ENCODE measurements at places on chromosomes 6 and 20.

GRCh38 chr6:112606656-112607435 lies 259.7 kb downstream of the RFPL4B start:
- no peak for DNase-seq

- DNase-seq: no peak
These were observed 295.6 kb upstream of the PLN start for GRCh38 chr6:118252474-118252873.

DNA sequence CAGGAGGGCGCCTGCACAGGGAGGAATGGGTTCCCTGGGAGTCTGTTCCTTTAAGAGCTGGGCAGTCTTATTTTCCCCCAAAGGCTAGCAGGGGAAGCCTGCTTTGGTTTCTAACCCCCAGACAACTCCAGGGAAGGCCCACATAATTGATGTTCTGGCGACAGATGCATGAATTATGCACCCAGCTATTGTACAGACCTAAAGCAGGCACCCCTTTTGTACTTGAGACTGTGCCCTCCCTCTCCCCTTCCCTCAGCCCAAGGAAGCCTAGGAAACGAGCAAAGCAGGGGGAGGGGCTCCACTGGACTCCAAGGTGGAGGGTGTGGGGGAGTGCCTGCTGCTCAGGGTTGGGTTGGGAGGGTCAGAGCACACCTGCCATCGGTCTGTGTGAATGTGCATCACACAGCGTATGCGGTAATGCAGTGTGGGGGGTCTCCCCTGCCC lies 102.1 kb downstream of the KCNB1 start:
- no peak for DNase-seq

DNA sequence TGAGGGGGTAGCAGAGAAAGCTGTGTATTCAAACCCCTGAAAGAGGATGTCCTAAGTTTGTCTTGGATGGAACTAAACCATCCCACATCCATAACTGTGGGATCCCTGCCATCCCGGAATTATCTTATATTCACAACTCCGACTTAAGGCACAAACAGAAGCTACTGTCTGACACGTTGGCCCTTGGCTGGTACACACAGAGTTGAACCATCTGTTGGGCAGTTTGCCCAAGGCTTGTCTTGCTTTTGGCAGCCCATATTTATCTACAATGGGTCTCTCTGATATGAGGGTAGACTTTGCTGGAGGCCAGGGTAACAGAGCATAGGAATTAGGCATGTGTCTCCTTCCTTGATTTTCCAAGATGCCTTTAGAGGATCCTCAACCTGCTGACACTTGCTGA lies 116.6 kb upstream of the PROKR2 start:
- no peak for DNase-seq

DNA sequence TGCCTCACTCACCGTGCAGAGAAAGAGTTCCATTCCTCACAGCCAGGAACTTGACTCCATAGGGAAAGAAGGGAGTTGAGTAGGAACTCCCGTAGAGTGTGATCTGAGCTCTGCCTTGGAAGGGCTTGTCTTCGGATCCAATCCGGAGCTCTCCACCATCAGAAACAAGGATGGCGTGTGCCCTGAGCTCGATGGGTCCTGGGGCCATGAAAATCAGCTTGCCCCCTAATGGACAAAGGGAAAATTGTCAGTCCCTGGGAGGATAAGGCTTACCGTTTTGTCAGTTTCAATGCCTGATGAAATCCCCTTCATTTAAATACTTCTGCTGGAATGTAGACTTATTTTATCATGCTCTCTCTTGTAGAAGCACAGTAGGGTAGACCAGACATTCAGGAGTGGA lies 153.3 kb downstream of the PKHD1 start:
- no peak for DNase-seq

DNA sequence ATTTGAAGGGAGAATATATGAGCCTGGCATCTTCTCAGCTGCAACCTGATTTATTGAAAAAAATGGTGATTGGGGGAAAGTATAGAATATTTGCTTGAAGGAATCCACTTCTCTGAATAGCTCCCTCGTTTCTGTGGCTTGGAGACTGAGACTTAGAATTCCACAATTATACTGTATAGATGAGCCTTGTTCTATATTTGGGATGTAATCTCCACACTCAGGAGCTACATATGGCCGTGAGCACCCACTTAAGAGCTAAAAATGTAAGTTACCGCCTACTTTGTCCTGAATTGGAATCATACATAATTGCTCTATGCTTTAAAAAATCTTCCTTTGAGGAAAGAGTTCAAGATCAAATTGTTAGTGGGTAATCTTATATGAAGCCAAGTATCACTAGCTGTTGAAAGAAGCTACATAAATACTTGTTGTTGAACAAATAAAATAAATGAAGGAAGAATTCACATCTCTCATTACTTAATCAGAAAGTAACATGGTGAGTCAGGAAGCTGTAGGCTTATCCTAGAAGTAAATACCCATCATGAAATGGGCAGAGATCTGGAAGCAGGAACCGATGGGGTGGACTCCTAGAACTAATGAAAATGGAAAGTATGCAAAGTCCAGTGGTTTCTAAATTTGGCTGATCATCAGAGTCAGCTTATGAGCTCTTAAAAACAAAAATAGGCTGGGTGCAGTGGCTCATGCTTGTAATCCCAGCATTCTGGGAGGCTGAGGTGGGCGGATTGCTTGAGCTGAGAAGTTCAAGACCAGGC lies 254.3 kb downstream of the SOX4 start:
- no peak for DNase-seq

GRCh38 chr6:25311331-25311840 lies 32.2 kb downstream of the CARMIL1 start:
- no peak for DNase-seq

- no peak for DNase-seq
These were observed 3.1 kb downstream of the MAP1LC3A start for GRCh38 chr20:34561661-34562060.

DNA sequence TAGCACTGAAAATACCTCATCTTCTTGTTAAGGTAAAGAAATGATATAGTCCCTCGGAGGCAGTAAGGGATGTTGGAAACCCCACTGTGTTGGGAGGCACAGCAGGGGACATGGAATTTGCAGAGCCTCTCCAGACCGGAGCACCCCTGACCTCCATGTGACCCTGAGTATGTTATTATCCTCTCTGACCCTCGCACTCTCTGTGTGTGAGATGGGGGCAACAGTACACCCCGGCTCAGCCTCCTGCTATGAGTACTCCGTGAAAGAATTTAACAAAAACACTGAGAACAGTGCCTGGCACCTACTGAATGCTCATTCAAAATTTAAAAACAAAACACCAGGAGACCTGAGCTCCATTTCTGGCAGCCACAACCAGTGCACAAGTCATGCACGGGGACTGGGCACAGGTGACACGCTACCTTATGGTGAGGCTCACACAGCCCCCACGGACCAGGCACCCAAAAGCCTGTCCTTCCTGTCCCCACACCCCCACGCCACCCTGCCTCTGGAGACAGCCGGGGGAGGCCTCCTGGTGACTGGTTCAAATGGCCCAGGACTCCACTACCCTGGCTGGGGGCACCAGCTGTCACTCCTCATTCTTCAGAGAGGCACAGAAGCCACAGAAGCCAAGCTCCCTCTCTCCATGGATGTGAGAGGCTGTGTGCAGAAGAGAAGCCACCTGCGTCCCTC lies 6.1 kb downstream of the NINL start:
- DNase-seq: no peak

DNA sequence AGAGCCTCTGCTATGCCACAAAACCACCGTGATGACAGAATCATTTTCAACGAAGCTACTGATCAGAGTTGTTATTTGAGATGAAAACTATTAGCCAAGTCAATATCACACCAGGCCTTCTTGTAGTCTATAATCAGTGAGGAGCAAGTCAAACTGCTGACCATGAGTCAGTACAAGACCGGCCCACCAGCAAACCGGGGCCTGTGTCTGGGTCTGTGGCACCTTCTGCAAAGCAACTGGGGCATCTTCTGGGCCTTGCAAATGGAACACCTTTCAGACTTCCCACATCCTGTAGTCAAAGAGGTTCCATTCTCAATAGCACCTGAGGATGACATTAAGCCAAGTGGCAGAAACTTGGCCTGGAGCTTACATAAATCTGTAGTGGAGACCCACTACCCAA lies 38.5 kb downstream of the CPXM1 start:
- DNase-seq: no peak

GRCh38 chr6:133512410-133513016 lies 271.4 kb downstream of the EYA4 start:
- no peak for DNase-seq

DNA sequence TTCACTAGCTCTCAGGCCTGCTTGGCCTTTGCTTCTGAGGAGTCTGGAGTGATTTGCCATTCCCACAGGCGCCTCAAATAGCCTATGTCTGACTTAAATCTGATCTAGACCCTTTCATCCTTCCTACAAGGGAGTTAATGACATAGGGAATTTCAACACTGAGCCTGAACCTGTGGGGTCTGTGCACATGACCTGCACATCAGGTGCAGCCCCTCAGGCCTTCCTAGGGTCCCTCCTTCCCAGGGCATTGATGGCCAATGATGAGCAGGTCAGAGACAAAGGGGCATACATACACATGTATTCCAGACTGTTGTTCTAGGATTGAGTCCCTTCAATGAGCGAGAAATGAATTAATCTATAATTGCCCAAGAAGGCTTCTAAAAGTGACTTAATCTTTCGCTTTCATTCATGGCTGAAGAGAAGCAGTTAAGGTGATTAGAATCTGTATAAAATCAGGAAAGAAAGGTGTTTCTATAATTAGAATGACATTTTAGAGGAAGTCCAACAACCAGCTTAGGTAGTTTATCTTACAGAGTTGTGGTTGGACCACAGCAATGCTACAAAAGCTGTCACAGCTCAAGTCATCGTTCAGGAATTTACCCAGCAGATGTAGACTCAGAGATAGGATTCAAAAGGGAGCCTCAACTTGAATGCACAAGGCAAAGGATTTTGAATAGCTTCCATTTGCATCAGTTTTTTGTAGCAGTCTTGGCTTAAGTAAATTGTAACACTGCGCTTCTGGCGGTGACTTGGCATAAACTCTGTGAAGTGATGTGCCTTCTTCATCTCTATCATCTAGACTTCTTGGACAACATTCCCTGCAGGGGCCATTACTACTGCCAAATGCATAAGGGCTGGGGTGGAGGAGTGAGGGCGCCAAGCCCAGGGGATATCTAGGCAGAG lies 27.0 kb upstream of the TBC1D7 start:
- DNase-seq: no peak

Measured in T follicular helper cell (primary cell).